ENCODE measurements at places on chromosomes 12 and 14.

- DNase-seq: no peak
Observed at GRCh38 chr12:49543914-49544815, 5.3 kb downstream of the KCNH3 start.

GRCh38 chr12:77813558-77813957, 17.1 kb upstream of the NAV3 start:
- DNase-seq: no peak

- no peak for DNase-seq
Observed at GRCh38 chr12:66637699-66638301, 41.1 kb downstream of the GRIP1 start.

- no peak for DNase-seq
Observed at GRCh38 chr12:48826209-48826855, 8.0 kb downstream of the CACNB3 start.

- DNase-seq: no peak
Observed at GRCh38 chr12:128190614-128191013, 76.4 kb upstream of the TMEM132C start.

DNA sequence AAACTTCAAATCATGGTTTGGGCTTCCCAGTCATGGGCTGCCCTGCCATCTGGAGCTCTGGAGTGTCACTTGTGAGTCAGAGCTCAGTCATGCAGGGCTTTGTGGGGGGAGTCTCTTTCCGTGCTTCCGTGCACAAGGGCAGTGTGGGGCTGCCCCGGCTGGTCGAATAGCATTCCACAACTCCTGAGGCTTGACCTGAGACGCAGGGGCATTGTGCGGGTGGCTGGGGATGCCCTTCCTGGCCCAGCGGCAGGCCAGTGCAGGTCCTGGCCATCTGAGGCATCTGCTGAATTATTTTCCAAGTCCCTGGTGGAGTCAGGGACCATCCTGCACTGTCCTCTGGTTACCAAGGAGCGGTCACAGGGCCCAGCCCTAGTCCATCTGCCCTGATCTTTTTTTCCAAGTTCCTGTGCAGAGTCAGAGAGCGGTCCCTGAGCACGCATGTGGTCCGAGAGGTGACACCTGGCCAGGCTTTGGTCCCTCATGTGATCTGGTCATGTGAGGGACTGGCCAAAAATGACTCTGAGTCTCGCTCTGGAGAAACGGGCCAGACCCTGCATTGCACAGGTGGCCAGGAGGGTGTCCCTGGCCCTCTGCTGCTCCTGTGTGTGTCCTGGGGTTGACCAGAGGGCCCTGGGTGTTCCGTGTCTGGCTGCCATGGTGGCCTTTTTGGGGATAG, 167.0 kb upstream of the ALG10B start:
- no peak for DNase-seq

- no peak for DNase-seq
Observed at GRCh38 chr14:101582294-101582693, 21.0 kb downstream of the DIO3 start.

DNA sequence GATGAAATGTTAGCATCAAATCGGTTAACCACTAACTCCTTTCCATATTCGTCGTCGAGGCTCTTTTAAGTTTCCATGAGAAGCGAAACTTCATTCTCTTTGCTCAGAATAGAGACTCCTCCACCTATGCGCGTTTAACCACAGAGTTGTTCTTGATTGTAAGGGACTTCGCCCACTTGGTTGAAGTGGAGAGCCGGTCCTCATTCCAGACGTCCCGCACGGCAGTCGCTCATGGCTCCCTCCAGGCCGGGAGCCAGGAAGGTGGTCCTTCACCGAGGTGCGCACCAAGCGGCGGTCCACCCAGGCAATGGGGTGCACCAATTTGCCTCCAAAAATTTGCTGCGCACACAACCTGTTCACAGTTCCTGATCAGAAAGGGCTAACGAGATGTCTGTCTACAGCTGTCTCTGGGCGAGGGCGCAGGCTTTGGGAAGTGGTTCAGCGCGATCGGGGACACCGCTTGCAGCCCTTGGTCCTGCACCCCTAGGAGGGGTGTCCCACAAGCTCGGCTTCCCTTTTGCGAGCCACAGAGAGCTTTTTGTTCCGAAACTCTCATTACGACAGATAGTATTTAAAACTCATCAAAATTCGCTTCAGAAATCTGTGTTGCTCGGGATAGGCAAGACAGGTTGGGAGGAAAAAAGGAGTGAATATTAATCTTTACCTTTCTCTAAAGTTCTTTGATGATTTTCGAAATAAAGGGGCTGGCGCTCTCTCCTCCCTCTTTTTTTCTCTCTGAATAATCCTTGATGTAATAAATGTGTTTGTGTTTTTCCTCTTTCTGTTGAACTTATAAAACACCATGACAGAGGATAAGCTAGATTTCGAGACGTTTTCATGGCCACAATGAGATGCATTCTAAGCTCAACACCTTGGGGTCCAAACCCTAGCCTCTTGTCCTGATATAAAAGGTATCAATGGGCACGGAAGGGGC, 6.4 kb upstream of the ALX1 start:
- no peak for DNase-seq

DNA sequence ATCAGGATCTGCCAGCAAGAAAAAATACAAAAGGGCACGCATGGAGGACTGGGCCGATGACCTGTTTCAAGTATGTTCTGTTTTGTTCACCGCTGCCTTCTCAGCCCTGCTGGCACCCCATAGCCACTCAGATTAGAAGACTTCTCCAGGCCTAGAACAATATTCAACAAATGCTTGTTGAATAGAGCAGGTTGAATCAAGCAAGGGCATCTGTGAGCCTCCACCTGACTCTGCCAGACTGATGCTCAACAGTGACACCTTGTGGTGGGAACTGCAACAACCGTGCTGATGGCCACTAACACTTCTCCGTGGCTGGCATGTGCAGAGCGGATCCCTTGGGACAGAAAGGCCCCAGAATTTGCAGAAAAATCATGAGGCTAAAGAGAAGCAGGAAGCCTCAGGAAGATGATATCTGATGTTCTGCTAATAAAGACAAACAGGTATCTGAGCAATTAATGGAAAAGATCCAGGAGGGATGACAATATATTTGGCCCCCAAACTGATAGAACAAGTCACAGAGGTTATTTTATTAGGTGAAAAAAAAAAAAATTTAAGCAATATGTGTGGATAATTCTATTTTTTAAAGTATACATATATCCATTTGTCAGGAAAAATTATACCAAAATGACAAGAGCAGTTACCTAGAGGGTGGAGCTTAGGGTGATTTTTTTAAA, 114.3 kb downstream of the KSR2 start:
- DNase-seq: no peak

DNA sequence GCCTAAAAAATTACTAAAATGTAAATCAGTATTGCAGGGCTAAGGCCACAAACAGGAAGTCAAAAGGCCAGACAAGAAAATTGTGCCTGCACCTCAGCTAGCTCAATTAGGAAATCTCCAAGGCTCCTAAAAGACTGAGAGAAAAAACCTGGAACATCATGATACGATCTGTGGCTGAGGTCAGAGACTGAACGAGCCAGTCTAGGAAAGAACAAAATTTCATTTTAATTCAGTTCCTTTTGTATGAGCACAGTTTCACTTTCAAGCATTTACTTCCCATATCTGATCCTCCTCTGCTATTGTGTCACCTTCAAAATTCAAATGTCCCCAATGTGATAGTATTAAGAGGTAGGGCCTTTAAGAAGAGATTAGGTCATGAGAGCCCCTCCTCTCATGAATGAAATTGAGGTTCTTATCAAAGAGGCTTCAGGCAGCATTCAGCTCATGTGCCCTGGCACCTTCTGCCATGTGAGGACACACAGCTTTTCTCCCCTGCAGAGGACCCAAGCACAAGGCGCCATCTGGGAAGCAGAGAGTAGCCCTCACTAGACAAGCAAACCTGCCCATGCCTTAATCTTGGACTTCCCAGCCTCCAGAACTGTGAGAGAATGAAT, 14.8 kb downstream of the PRKAB1 start:
- no peak for DNase-seq

GRCh38 chr12:55797068-55797467, 20.5 kb downstream of the SARNP start:
- no peak for DNase-seq

DNA sequence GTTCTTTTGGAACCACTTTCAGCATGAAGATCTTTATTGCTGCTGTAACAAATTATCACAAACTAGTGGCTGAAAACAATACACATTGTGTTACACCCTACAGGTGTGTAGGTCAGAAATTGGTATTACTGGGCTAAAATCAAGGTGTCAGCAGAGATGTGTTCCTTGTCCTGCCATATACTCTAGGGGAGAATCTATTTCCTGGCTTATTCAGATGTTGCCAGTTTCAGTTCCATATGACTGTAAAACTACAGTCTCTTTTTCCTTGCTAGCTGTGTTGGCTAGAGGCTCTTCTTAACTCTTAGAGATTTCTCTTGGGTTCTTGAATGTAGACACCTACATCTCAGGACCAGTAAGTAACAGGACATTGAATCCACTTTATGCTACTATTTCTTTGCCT, 215.6 kb upstream of the PPFIA2 start:
- no peak for DNase-seq

- no peak for DNase-seq
Observed at GRCh38 chr14:90830931-90831701, 14.9 kb upstream of the TTC7B start.

- no peak for DNase-seq
Observed at GRCh38 chr12:130119241-130119861, 42.9 kb upstream of the FZD10 start.

DNA sequence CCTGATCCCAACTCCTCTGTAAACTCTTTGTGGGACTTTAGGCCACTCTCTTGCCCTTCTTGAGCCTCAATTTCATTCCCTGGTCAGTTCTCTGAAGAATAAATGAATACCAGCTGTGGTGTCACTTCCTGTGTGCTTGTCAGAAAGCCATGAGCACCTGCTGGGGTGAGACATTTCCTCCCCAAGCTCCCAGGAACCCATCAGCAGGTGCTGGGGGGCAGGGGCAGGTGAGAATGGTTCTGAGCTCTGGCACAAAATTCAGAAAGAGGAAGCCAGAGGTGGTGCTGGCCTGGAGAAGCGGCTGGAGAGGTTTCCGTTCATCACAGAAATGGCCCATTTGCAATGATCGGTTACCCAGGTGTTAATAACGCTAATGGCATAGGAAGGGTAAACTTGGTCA, 14.9 kb downstream of the LHX5 start:
- DNase-seq: no peak

DNA sequence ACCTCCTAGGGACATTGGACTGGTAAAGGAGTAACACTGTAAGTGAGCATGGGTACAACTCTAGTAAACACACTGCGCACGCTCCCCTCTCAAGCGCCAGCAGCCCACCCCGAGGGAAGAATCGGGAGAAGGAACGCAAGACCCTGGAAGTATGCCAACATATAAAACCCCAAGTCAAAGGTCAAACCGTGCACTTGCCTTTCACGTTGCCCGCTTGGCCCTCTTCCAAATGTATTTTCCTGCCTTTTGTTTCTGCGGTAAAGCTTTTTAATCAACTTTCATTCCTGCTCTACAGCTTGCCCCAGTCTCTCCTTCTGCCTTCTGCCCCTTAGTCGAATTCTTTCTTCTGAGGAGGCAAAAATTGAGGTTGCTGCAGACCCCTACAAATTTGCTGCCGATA, 17.6 kb upstream of the CHST11 start:
- DNase-seq: no peak

DNA sequence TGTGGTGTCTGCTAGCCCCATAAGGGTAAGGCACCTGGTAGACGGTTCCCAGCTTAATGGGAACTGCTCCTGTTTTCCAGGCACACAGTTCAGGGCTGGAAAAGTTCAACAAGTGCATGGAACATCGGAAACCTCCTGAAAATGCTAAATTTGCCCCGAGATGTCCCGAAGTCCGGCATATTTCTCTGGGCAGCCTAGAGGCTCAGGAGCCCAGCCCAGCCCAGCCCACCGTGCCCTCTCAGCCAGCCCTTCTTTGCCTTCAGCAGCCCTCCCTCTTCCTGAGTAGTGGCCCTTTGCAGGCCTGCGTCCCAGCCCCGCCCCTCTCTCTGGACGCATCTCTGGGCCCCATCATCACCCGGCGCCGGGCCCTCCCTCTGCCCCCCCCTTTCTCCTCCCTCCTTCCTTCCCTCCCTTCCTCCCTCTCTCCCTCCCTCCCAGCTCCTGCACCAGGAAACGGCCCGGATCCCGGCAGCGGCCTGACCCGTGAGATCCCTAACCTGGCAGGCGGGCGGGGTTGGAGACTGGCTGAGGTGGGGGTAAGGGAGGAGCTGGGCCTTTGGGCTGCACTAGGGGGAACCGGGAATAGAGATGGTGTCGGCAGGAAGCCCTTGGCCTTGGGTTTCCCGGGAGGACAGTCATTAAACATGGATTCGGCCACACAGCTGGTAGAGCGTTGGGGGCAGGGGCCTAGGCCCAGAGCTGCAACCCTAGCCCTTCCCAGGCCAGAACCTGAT, at the start of gene BCL2L2:
Gene BCL2L2 (plus strand): TSS at position 422 of the 734 bp plus-strand sequence. CDS start 935 bp downstream, outside the sequence.
- DNase-seq: no peak

- no peak for DNase-seq
Observed at GRCh38 chr14:104451474-104451873, 128.1 kb upstream of the C14orf180 start.

DNA sequence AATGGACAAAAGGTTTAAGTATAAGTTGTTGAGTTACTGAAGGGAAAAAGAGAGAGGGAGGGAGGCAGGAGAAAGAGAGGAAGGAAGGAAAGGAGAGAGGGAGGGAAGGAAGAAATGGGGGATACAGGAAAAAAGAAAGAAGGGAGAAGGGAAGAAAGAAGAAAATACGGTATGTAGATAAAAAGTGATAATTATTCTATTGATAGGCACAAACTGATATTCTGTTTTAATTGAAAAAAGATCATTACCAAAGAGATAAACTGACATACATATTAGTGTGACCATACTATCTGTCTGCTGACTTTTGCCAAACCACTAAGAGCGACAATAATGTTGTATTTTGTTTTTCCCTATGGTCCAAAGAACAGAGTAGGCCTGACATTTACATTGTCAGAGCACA, 154.5 kb downstream of the LRFN5 start:
- no peak for DNase-seq

DNA sequence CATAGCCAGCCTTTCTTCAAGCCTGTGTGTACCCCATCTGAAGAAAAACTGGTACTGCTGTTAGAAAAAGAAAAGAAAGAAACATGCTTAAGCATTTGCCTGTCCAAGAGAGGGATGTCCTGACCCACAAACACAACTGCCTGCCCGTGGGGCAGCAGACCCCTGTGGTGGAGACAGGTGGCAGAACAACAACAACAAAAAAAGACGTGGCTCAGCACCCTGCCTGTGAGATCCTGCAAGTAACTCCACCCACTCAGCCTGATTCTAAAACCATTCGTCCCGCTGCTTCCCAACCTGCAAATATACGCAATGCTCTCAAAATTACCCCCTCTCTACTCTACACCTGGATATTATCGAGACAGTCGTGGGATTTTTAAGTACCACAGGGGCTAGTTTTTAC, 64.9 kb upstream of the ZDHHC17 start:
- DNase-seq: no peak

- no peak for DNase-seq
Observed at GRCh38 chr12:115251727-115252126, 567.8 kb upstream of the TBX3 start.

DNA sequence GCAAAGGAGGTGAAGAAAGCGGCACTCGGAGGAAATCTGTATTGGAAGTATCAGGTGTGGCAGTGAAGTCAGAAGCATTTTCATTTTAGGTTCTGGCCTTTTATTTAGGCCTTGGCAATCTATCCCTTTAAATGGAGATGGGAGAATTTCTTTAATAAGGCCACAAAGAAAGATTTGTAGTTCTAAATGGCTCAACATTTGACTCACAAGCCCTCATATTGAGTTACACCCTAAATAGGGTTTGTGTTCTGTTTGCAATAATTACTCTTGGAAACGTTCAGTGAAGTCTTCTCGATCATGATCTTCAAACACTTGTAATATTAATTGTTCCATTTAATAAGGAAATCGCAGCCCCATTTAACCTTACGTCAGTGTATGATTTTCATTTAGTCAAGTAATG, 25.3 kb upstream of the TMEM260 start:
- no peak for DNase-seq

- no peak for DNase-seq
Observed at GRCh38 chr12:95459310-95459709, 14.6 kb upstream of the METAP2 start.
